NCI-H1048 (cell line): ENCODE measurements at places on chromosomes 5 and 9.

- no peak for DNase-seq
Measured at GRCh38 chr9:124629600-124629999, 122.4 kb upstream of the NR5A1 start.

DNA sequence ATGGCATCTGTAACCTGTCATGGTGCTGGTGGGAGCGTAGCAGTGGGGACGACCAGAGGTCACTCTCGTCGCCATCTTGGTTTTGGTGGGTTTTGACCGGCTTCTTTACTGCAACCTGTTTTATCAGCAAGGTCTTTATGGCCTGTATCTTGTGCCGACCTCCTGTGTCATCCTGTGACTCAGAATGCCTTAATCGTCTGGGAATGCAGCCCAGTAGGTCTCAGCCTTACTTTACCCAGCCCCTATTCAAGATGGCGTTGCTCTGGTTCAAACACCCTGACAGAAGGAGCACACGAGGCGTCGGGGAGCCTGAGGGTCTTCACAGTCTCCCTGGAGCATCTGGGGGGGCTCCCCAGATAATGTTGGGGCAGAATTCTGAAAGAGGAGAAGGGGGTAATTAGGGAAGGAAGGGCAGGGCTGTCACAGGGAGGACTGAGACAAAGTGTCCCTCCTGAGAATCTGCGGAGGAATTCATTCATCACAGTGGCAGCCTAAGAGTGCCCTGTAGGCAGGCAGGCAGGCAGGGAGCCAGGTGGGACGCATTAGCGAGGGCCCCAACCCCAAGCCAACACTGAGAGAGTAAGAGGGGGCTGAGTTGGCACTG, 21.3 kb upstream of the NCS1 start:
- no peak for DNase-seq

DNA sequence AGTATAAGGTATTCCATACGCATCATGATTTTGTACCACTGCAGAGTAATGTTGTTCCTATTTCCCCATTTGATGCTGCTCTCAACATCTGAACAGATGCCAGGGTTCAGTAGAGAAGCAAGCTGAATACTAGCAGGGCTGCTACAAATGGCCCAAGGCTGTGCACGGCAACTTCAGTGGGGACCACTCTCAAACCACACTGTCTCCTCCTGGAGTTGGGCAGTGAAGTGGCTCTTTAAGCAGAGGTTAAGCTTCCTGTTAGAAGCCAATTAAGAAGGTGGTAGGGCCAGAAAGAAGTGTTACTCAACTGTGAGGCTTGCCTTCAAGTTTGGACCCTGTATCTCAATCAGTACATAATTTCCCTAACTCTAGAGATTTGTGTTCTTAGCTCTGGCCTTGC, 32.0 kb downstream of the TMEM245 start:
- DNase-seq: no peak

DNA sequence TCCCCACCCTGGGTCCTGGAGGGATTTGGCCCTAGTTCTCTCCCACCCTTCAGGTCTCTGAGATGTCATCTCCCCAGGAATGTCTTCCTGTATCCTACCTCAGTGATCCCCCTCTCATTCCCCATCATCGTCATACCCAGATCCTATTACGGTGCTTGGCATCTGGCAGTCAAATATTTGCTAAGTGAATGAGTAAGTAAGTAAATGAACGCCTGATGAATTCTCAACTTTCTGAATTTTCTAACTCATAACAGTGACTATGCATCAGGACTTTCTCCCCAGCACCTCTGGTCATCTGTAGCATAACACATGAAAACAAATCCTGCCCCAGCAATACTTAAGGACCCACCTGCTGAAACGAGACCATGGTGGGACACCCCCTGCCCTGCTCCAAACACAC, 244.2 kb downstream of the EBF1 start:
- no peak for DNase-seq

- DNase-seq: no peak
Measured at GRCh38 chr5:169356181-169356580, 55.2 kb upstream of the SLIT3 start.

DNA sequence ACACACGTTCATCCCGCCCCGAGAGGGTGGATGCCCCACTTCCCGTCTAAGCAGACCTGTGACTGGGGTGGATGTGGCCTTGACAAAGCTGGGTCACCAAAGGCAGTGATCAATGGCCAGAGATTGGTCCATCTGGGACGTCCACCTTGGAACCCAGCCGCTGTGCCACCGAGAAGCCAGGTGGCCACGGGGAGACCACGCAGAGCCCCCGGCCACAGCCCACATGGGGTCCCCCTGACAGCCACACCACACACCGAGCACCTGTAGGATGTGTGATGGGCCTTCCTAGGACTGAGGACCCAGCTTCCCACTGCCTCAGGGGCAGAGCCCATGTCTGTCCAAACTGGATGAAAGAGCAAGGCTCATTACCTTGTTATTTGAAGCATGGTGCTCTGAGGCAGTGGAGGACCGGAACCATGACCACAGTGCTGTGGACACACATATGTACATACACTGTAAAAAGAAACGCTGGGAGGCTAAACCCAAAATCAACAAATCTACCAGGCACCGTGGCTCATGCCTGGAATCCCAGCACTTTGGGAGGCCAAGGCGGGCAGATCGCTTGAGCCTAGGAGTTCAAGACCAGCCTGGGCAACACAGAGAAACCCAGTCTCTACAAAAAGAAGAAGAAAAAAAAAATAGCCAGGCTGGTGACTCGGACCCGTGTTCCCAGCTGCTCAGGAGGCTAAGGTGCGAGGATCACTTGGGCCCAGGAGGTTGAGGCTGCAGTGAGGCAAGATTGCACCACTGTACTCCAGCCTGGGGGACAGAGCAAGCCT, 50.1 kb downstream of the MRPL36 start:
- DNase-seq: no peak

- no peak for DNase-seq
Measured at GRCh38 chr5:156245895-156246294, 81.1 kb upstream of the SGCD start.

DNA sequence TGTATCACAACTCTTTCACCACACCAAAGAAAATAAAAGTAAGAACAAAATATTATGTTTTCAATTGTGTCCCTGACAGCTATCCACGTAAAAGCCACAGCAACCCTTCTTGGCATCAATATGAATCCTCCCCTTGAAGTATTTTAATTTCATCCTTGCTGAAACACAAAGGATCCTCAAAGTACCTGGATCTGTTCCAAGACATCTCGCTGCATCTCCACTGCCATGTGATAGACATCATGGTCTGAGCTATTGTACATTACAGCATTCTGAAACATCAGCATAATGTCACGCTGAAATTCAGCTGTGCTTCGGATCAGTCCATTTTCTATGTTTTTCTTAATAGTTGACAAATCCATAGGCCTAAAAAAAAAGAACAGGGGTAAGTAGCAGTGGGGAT, 17.7 kb downstream of the BRD8 start:
- DNase-seq: no peak

DNA sequence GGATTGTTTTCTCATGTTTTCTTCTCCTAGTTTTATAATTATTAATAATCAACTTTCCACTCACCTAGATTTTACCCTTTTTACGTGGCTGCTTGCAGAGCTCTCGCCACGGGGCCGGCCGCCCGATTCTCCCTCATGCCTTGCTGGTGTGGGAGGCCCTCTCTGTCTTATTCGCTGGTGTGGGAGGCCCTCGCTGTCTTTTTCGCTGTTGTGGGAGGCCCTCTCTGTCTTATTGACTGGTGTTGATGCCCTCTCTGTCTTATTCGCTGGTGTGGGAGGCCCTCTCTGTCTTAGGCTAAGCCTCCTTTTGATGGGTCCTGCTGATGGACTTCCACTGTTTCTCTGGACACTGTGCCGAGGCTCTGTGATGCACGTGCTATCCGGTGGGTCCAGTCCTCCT, 161.3 kb upstream of the IRX2 start:
- DNase-seq: no peak

DNA sequence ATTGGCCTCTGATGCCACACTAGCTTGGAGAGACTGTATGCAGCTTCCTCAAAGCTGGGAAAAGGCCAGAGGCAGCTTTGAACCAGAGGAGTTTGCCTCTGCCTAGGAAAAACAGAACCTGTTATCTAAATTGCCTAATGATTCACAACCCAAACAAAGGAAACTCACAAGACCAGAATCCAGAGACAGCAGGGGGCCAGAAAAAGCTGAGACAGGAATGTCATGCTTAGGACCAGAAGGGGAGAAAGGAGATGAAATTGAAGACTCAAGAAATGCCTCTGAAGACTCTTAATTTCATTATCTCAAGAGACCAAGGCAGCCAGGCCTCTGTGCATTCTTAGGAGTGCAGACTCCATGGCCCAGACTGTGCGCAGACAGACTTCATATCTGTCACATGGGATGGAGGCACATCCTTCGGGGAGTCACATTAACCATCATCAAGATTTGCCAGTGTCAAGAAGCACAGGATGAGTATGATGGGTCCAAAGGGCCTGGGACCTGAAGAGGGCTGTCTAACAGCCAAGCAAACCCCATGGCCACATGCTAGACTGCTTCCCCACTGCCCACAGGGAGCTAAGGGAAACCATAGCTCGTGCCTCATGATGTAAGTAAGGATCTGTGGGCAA, 57.3 kb downstream of the ARSB start:
- no peak for DNase-seq

GRCh38 chr5:93589829-93590215, 6.8 kb downstream of the NR2F1 start:
- no peak for DNase-seq

DNA sequence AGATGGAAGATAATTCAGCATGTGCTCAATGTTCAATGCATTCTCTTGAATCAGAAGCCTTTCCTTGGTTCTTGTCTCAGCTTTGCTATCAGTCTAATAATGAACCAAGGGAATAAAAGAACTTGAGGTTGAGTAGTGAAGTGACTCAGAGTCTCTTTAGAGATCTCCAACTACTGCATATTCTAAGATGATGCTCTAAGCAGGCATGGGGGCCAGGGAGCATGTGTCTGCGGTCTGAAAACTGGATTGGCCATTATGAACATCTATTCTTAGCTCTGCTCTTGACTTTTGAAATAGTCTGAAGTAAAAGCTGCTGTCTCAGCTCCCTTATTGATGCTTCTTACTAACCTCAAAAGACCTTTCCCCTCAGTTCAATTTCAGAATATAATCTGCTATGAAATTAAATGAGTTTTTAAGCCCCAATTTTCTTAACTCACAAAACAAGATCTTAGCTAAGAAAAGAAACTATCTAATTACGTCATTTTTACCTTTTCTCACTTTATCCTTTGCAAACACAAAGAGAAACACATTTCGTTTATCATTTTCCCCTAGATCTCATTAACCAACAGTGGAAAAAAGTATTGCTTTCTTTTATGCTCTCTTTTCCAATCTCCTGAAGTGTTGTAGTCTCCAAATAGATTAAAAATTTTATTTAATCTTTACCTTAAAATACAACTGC, 44.8 kb downstream of the PLCXD3 start:
- DNase-seq: no peak

GRCh38 chr9:94907264-94907936, 180.9 kb downstream of the AOPEP start:
- no peak for DNase-seq

DNA sequence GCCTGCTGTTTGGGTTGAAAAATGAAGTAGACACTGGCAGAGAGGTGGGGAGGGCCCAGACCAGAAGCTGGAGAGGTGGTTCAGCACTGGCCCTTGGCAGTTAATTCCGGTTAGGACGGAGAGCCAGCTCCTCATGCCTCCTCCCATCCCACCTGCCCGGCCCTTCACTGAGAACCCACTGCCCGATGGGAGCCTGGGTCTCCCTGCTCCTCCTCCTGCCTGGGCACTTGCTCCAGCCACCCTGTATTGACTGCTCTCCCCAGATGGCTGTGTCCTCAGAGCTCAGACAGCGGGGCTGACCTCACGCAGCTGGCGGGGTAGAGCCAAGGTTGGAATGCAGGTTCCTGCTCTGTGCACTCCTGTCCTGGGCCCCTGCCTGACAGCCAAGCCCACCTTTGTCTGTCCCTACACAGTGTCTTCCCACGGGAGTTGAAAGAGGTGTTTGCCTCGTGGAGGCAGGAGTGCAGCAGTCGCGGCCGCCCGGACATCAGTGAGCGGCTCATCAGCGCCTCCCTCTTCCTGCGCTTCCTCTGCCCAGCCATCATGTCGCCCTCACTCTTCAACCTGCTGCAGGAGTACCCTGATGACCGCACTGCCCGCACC, 114.7 kb downstream of the DAB2IP start:
- no peak for DNase-seq

DNA sequence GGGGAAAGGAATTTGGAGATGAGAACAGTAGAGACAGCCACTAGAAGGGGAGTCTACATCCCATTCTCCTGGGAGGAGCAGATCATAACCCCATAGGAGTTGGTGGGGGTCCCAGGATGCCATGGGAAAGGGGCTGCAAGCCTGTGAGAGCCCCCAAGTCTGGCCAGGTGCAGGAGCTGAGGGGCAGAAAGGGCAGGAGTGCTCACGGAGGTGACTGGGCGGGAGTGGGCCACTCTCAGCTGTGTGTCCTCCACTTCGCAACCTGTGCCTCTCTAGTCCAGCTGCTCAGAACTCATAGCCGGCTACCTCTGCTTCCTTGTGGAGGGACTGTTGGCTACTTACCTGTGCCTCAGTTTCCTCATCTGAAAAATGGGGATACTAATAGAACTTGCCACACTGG, 263.9 kb downstream of the FSTL4 start:
- DNase-seq: no peak

DNA sequence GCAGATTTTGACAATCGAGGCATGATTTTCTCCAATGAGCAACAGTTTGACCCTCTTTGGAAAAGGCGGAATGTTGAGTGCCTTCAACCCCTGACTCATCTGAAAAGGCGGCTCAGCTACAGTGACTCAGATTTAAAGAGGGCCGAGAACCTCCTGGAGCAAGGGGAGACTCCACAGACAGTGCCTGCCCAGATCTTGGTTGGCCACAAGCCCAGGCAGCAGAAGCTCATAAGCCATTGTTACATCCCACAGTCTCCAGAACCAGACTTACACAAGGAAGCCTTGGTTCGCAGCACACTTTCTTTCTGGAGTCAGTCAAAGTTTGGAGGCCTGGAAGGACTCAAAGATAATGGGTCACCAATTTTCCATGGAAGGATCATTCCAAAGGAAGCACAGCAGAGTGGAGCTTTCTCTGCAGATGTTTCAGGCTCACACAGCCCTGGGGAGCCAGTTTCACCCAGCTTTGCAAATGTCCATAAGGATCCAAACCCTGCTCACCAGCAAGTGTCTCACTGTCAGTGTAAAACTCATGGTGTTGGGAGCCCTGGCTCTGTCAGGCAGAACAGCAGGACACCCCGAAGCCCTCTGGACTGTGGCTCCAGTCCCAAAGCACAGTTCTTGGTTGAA, 13.6 kb downstream of the PTPDC1 start:
- no peak for DNase-seq

- no peak for DNase-seq
Measured at GRCh38 chr5:127854520-127854919, 151.3 kb downstream of the CCDC192 start.

- DNase-seq: no peak
Measured at GRCh38 chr5:78504704-78505677, 143.6 kb downstream of the LHFPL2 start.

GRCh38 chr5:137122558-137122957, 376.6 kb downstream of the SPOCK1 start:
- no peak for DNase-seq
